ENCODE measurements at places on chromosomes 11 and 22. TPM values are rescaled to one million over a fixed set of nuclear protein-coding genes. Genes with fewer than 3 reads are reported as not detected.

Gene CCDC73
- not detected for total RNA-seq

Gene TIRAP
- total RNA-seq: 4.2 TPM

Gene DCDC1
- total RNA-seq: not detected

Gene LSP1
- total RNA-seq: not detected

Gene TRIM5
- 46.4 TPM for total RNA-seq

Gene TUB
- 0.65 TPM for total RNA-seq

Gene TRIM49
- not detected for total RNA-seq

Gene C22orf15
- 0.44 TPM for total RNA-seq

Gene PKDREJ
- not detected for total RNA-seq

Gene OR51B4
- not detected for total RNA-seq

Gene APOL6
- 7.2 TPM for total RNA-seq

Gene CAPN5
- 1.8 TPM for total RNA-seq

Gene CHST1
- total RNA-seq: 6.1 TPM

Gene ART1
- not detected for total RNA-seq

Gene GPHA2
- total RNA-seq: not detected

Gene NRGN
- total RNA-seq: 0.20 TPM

Gene MMP8
- total RNA-seq: not detected

Gene HIRA
- total RNA-seq: 14.7 TPM

Gene SRRD
- total RNA-seq: 7.5 TPM

Gene TCN2
- total RNA-seq: 9.5 TPM

Gene CDC45
- total RNA-seq: 12.2 TPM

Gene PLA2G3
- total RNA-seq: not detected

Gene CABP4
- total RNA-seq: 1.3 TPM

Gene CEP126
- 0.65 TPM for total RNA-seq

Gene C1QTNF4
- total RNA-seq: 0.40 TPM

Gene APOA4
- total RNA-seq: not detected

Gene C22orf42
- not detected for total RNA-seq

Gene PHF21B
- total RNA-seq: not detected

Gene RASD2
- not detected for total RNA-seq

Gene TUBA8
- 0.65 TPM for total RNA-seq

Gene CAVIN3
- 201 TPM for total RNA-seq

Gene ARHGAP8
- total RNA-seq: not detected

Gene ZNRF3
- total RNA-seq: 2.0 TPM

Gene UBQLNL
- under 0.01 TPM for total RNA-seq

Gene IRF7
- 7.6 TPM for total RNA-seq

Gene MMP12
- not detected for total RNA-seq

Gene ADM2
- total RNA-seq: 0.99 TPM

Gene OR4C12
- not detected for total RNA-seq

Gene SLC22A9
- total RNA-seq: not detected

Gene FZD4
- total RNA-seq: 97.0 TPM

Gene OR8G5
- not detected for total RNA-seq

Gene PIWIL4
- 0.79 TPM for total RNA-seq

Gene YPEL4
- under 0.01 TPM for total RNA-seq

Gene DGCR6
- total RNA-seq: 0.60 TPM

Gene CASP4
- 162 TPM for total RNA-seq

Gene PARVA
- total RNA-seq: 17.0 TPM

All from lung microvascular endothelial cell (primary cell).